Amygdala (tissue), 56 donors: ENCODE measurements at places on chromosomes 16 and 17.

GRCh38 chr17:42929497-42929844 lies 28.9 kb downstream of the G6PC1 start:
- DNase-seq, result no peak

DNA sequence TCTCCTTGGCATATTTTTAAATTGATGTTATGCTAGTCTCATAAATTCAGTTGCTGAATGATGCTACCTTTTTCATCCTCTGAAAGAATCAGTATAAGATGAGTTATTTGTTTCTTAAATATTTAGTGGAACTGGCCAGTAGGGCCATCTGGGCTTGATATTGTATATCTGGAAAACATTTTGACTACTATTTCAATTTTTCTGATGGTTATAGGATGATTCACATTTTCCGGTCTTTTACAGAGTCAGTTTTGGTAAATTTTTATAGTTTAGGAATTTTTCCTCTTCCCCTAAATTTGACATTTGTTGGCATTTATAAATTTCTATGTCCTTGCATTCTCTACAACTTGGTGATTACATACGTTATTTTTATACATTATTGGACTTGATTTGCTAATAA lies 296.3 kb upstream of the AXIN2 start:
- DNase-seq, result no peak

DNA sequence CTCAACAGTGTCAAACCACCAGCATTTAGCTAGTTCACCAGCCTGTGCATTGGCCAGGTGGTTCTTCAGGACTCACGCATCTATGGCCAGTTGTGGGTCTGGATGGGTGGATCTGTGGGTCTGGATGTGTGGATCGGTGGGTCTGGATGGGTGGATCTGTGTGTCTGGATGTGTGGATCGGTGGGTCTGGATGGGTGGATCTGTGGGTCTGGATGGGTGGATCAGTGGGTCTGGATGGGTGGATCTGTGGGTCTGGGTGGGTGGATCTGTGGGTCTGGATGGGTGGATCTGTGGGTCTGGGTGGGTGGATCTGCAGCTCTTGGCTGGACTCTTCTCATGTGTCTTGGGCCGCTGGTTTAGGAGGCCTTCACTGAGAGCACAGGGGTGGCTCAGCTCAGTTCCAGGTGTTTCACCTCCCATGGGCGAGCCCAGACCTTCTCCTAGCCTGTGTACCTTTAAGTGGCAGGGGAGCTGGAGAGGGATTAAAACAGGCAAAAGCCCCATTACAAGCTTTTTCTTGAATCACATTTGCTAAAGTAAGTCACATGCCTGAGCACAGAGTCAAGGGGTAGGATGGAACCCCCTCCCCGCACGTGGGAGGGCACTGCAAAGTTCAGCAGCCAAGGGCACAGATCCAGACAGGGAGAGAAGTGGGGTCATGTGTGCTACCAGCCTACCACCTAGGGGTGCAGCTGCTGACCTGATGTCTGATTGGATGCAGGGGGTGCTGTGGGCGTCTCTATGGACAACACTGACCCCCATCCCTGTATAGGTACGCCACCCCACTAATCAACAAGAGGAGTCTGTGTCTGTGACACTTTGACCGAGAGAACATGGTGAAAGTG lies 3.4 kb upstream of the NUBP1 start:
- no peak for DNase-seq

DNA sequence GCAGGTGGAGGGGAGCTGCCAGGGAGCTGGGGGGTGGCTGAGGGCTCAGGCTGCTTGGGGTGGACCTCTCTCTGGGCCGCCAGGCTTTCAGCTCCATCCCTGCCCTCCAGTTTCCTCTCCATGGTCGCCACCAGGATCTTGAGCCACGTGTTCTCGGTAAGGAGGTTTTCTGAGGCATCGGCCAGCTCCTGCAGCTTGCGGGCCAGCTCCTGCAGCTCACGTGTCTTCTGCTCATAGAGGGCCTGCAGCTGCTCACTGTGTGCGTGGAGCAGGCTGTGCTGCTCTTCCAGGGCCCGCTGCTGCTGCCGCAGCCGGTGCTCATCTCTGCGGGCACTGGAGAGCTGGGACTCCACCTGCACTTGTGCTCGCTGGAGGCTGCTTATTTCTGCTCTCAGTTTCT lies 11.0 kb downstream of the SNN start:
- DNase-seq, result no peak

GRCh38 chr17:49891271-49891670 lies 43.4 kb upstream of the TAC4 start:
- DNase-seq, result no peak

DNA sequence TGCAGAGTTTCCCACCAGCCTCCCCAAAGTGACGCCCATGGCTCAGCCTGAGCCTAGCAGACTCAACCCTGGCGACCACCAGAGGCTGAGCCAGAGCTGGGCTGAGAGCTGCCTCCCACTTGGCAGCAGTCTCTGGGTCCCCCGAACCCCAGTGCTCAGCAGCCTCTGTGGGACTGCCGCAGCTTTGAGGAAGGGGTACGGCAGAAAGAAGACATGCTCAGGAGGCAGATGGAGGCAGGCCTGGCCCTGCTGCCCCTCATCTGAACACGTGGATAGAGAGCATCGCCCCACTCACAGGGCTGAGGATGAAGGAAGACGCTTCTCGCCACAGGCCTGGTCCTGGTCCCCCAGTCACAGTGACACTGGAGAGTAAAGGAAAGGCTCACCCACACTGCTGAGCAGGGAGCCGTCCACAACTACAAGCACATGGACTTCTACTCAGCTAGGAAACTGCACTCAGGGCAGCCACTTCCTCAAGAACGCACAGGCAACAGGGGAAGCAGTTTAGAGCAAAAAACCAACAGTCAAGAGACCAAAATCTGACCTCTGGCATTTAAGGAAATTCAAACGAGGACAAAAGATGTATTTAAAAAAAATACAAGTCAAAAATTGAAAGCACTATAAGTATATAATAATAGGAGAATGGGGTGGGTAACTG lies 45.2 kb upstream of the GSG1L start:
- no peak for DNase-seq

- no peak for DNase-seq
Observed at GRCh38 chr17:58997756-58998553, 108.7 kb downstream of the TRIM37 start.

DNA sequence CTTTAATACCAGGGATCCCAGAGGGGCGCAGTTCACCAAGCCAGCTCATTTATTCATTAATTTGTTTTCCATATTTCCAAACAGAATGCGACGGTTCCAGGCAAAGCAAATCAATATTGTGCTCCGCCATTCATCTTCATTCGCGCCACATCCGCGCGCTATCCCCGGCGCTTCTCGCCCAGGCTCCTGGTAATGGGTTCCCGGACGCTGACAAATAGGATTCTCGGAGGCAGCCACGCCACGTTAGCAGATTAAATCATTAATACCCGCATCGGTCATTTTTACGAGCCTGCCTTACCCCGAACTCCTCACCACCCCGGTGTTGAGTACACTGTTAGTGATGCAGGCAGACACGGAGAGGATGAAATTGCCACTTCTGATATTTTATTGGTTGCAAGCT lies 26.0 kb upstream of the C16orf82 start:
- DNase-seq, result no peak

- no peak for DNase-seq
Observed at GRCh38 chr17:39485555-39485954, 24.3 kb downstream of the CDK12 start.

DNA sequence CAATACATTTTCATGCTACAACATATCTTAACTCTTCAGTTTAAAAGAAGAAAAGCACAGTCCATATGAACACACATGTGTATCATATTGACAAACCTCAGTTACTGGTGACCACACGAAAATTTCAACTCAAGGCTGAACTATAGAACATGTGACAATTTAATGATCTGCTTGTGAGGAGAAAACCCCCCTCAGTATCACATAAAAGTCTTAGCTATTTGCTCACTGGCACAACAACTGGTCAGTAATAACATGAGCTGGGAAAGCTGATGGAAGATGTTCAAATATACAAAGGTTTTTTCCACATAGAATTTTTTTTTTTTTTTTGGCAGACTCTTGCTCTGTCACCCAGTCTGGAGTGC lies 19.5 kb downstream of the ZNF652 start:
- DNase-seq, result no peak

- DNase-seq, result no peak
Observed at GRCh38 chr17:37742116-37742761, 2.6 kb downstream of the HNF1B start.

- peak; percentile 38 for DNase-seq
Observed at GRCh38 chr17:57562184-57562698, 182.9 kb downstream of the CCDC182 start.

GRCh38 chr16:74807052-74807646 lies 32.5 kb upstream of the FA2H start:
- no peak for DNase-seq

DNA sequence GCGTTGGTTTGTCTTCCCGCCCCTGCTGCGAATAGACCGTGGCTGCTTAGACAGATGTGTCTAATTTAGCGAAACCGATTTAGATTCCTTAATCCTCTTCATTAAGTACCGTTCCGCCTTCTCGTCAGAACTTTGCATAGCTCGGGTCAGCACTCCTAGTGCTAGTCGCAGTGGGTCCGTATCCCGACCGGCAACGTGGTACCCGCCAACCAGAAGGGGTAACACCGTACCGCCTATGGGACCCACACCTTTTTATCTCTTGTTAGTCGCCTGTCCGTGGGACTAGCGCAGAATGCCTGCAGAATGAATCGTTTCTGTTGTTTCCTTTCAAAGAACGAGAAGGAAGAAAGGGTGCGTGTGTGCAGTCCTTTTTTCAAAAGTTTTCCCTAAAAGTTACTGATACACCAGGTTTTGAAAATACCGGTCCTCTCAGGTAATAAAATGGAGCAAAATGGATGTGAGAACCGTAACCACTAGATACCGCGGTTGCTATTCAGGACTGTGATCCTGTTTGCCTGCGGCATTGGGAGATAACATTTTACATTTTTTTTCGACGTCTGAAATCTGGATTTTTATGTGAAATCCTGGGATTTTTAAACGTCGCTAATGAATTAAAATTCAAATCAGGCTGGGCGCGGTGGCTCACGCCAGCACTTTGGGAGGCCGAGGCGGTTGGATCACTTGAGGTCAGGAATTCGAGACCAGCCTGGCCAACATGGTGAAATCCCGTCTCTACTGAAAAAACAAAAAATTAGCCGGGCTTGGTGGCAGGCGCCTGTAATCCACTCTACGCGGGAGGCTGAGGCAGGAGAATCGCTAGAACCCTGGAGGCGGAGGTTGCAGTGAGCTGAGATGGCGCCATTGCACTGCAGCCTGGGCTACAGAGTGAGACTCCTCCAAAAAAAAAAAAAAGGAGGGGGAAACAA lies 998 bp upstream of the SRSF1 start:
- no peak for DNase-seq

- DNase-seq, result no peak
Observed at GRCh38 chr16:59500601-59501000, 766.5 kb upstream of the GOT2 start.

DNA sequence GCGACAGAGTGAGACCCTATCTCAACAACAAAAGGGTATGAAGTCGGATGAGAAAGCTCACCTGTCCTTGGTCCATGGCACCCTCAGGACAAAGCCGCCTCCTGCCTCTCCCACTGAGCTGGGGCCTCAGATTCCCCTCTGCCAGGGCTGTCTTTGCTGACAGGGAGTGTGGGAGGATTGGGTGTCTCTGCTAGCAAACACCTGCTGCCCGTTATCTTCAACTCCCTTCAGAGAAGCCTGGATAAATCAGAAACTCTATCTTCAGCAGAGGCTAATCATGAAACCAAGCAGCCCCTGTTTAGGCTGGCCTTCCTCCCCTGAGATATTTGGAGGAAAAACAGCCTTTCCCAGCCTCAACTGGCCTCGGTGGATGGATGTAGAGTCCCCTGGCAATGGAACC lies 36.3 kb upstream of the CDH1 start:
- no peak for DNase-seq
